ENCODE measurements at places on chromosomes 4 and X.
A peak's percentile ranks its signal among the peaks of the same experiment; 100 is the strongest.

DNA sequence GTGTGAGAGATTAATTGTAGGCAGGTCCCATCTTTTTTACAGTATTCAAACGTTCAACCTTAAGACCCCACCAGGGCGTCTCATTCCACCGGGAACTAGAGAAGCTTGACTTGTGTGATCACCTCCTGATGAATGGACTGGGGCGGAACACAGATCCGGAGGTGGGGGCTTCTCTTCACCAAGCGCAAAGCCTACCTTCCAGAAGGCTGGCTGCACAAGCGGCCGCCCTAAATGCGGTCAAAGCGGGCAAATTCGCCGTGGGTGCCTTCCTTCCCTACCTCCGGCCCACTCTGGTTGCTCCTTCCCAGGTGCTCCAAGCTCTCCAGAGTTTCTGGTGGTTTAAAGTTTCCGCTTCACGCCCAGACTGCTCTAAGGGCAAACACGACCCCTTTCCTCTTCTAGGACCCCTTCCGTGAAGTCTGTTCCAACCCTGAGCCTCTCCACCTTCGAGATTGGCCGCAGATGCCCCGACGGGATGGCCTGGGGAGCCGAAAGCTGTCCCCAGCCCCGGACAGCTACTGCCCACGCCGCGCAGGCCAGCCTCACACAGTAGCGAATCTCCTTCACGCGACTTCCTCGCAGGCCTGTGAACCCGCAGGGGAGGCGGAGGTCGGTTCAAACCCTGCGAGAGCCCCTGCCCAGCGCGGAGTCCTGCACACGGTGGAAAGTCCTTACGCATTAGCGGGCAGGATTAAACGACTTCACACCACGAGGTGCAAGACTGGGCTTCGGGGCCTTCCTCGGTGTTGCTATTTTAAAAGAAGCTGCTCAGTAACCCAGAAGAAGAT, 1.6 kb upstream of the WWC2 start:
- DNase-seq: no peak

GRCh38 chr4:183038436-183038835, 60.6 kb upstream of the WWC2 start:
- no peak for DNase-seq

- DNase-seq: no peak
These were observed 40.4 kb upstream of the PDHA1 start for GRCh38 chrX:19303256-19303880.

DNA sequence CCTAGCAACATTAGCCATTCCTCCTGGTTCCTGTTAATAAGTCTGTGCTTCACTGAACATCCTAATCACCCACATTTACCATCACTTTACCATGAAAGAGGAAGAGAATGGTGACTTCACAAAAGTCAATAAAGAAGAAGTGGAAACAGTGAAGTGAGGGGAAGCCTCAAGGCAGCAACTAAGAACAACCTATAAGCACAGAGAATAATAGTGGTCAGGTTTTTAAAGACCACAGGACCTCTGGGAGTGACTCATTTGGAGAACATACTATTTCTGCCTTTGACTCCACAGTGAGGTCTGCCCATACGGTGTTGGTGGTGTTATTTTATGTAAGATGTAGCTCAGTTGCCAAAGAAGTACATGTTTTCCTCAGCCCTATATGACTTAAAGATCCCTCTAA, 86.0 kb upstream of the TET2 start:
- DNase-seq: peak; percentile 50

- no peak for DNase-seq
These were observed 171.4 kb upstream of the NRK start for GRCh38 chrX:105650986-105651385.

DNA sequence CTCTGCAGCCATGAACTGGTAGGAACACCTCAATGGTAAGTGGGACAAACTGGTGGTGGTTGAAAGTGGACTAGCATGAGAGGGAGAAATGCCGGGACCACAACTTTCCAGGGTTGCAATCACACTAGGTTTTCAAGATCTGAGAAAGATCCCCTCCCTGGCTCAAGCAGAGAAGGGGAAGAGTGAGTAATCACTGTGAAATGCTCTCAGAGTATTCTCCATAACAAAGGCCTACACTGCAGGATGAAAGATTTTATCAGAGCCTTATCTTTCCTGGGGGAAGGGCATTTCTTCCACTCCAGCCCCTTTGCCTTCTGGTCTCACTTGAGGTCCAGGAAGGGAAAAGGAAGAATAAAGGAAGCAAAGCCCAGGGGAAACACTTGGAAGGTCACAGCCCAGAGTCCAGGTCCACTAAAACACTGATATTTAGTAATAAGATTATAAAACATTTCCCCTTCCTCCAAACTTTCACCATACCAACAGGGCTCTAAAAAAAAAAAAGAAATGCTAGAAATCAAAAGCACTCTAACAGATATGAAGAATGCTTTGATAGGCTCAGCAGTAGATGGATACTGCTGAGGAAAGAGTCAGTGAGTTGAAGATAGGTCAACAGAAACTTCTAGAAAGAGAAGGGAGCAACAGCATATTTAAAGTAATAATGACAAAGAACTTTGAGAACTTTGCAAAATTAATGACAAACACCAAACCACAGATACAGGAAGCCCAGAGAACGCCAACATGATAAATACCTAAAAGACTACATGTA, 95.9 kb downstream of the WDFY3 start:
- DNase-seq: no peak

GRCh38 chr4:138348055-138348454, 105.9 kb upstream of the SLC7A11 start:
- DNase-seq: no peak

- DNase-seq: no peak
These were observed 1101.0 kb upstream of the PCDH7 start for GRCh38 chr4:29619168-29619567.

- peak; percentile 56 for DNase-seq
These were observed at the start of gene CTSO for GRCh38 chr4:155953151-155954117. TSS of gene CTSO (minus strand) at chr4:155953866. CDS start at chr4:155953847, 19 bp downstream.

- DNase-seq: no peak
These were observed 486.3 kb upstream of the PABPC4L start for GRCh38 chr4:134687646-134688628.

GRCh38 chrX:74023203-74023602, 280.8 kb upstream of the ZCCHC13 start:
- DNase-seq: no peak

DNA sequence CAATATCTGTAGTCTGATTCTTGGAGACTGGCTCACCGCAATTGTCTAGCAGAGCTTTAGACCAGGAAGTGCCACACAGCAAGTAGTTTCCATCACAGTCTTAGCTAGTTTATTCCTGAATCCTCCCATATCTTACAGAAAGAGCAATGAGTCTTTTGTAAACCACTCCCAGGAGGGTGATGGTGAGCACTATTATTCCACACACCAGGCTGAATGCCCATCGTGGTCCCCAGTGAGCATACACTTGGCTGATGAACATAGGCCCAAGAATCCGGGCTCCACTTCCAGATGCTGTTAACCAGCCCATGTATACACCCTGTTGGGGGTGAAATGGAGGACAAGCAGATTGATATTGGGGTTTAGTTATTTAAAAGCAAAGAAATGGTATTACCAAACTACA, 39.8 kb downstream of the PLK4 start:
- no peak for DNase-seq

DNA sequence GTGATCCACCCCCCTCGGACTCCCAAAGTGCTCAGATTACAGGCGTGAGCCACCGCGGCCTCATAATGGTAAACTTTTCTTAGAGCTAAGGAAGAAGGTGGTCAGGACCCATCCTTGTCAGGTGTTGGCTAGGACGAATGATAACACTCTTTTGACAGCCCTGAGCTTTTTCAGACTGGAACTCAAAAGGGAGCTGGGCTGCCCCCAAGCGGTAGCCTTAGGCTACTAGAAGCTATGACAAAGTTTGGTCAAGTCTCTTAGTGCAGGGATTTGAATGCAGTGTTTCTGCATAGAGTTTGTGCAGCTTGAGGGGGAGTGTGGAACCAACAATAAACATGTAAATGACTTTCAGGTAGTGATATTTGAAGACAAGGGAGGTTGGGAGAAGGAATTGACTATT, 11.8 kb upstream of the HSD17B10 start:
- peak; percentile 68 for DNase-seq

DNA sequence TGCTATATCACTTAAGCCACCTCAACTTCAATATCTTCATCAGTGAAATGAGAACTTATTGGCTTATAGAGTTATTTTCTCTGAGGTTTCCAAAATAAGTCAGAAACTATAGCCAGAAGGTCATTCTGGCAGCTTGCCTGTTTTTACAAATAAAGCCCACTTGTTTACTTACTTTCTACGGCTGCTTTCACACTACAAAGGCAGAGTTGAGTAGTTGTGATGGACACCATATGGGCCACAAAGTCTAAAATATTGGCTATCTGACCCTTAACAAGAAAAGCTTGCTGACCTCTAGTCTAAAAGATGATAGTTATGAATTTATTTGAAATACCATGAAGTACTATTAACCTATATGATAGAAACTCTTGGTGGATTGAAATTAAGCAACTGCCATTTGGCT, 67.3 kb upstream of the ATOH1 start:
- DNase-seq: no peak

DNA sequence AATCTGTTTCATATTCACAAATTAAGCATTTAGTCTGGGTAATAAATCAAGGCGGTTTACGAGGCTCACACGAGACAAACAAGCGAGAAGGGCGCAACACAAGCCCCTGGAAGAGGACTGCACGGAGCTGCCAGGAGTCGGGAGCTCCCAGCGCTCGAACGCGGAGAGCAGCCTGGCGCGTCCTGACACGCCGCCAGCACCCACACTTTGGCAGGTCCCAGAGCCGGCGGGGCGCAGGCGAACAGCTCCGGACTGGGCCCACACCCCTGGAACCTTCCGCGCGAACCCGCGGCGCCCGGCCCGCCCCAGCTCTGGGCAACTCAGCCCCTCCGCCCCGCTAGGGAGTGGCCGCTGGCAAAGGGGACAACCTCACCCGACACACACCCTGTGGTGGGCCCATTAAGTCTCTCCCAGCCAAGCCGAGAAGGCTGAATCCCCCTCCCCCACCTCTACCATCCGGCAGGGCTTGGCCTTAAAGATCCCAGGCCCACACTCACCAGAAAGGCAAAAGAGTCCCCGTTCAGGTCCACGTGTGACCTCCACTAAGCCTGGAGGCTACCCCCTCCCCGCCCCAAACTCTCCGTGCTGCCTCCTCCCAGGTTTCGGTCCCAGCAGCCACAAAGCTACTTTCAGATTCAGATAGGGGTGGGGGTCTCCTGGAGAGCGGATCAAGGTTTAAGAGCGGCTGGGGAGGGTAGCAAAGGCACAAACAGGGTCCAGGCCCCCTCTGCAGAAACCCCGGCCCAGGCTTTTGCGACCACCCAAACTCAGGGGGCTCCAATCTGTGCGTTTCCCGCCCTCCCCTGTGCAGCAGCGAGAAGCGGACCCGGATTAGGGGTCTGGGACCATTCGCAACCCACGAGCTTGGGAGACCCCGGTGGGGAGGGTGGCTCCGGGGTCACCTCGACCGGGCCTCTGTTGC, 47.5 kb upstream of the BCOR start:
- no peak for DNase-seq

DNA sequence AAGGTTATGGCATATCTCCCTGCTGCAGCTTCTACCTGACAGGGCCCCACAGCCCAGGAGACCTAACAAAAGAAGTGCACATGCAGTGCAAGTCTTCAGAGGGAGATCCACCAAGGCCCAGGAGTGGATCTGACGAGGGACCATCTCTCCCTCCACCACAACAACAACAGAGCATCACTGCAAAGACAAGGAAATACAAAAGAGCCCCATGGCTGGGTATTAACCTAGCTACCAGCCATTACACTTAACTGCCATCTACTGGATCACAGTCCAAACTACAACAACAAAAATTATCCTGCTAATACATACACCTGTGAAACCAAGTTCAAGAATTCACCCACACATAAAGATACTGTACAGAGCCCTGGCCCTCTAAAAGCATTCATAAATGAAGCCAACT, 280.2 kb upstream of the SLC7A11 start:
- no peak for DNase-seq

DNA sequence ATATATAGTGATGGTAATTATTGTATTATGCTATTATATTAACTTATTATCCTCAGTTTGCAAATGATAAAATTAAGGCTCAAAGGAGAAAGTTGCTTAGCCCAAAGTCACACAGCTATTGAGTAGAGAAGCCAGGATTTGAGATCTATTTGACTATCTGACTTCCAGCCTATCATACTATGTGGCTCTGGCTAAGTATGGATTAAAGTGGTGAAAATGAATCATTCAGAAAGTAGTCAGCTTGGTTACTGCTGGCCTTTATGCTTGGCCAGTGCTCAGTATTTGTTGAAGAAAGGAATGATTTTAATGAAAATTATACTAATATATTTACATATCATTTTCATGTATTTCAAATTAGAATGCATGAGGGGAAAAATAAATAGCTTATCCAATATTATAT, 219.8 kb downstream of the SHROOM3 start:
- no peak for DNase-seq

DNA sequence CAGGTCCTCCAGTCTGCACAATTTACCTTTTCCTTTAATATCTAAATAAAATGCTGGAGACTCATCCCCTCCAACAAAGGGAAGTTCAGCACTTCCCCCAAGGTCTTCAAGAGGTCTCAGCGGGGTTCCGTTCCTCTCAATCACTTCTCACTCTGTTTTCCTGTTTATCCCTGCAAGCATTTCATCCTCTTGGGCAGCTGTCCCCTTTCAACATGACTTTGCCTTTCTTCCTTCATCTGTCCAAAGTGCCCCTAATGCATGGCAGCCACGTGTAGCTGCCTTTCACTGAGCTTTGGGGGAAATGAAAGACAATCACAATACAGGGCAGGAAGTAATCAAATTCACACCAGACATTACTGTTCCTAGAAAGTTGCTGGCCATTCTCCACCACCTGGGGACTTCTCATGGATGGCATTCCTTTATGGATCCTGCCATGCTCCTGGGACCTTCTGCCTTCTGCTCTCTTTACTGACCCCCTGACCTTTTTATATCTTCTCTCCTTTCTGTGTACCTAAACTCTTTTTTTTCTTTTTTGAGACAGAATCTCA, 79.7 kb upstream of the USP9X start:
- DNase-seq: no peak

- no peak for DNase-seq
These were observed 6.0 kb upstream of the ZCCHC4 start for GRCh38 chr4:25306518-25307057.

DNA sequence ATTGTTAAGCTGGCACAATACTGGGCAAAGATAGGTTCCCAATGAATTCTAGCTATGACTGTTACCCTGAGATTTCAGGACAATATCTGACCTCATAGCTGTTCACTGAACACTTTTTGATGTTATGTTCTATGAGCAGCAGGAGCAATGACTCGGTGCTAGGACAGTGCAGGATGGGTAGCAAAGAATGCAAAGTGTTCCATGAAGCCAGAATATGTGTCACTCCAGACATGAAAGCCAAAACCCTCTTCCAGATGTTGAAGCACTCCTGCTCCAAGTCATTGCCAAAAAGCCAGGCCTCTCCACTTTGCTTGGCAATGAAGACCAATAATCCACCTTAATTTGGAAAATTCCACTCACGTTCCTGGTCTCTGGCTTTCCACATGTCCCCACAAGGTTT, 300.9 kb upstream of the CPEB2 start:
- DNase-seq: no peak

DNA sequence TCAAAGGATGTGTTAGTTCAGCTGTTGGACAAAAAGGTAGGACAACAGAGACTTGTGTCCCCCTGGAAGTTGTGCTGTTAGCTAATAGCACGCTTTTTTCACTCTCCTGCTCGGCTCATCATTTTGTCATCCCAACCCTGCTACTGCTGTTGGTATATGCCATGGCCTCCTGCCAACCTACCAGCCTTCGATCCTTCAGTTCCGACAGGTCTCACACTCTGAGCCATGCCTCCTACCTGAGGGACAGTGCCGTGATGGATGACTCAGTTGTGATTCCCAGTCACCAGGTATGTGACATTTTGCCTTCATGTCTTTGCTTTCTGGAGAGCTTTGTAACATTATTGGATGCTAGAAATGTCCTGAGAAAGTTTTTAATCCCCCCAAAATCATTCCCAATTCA, 268.1 kb downstream of the ANK2 start:
- no peak for DNase-seq

Measured in HL-60 (cell line).